Foreskin fibroblast (primary cell): ENCODE measurements at places on chromosomes 2 and 18.

GRCh38 chr18:7987284-7987976 lies 420.3 kb downstream of the PTPRM start:
- peak; percentile 56 for DNase-seq

- DNase-seq, result no peak
Observed at GRCh38 chr18:79402209-79402576, 6.5 kb downstream of the NFATC1 start.

DNA sequence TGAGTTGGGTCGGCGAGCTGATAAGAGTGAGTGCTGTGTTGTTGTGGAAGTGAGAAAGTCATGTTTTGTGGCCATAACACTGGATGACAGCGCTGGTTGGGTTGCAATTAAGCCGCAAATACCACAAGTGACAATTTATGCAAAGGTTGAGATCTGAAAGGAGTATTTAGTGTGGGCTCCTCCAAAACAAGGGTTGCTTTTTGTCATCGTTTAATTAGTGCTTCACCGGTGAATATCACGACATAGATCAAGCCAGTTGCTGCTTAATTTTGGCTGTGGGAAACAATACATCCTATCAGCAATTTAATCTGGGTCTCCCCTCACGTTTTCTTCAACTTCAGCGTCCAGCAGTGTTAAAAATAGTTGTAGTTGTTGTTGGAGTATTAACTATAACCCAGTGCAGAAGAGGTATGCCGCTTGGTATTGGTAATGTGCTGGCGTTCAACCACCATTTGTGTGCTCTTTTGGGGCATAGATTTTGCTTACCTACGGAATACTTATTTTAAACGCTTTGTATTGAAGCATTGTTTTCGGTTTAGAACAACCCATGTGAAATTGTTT lies 662 bp downstream of the ACVR2A start:
- DNase-seq, result peak; percentile 41

DNA sequence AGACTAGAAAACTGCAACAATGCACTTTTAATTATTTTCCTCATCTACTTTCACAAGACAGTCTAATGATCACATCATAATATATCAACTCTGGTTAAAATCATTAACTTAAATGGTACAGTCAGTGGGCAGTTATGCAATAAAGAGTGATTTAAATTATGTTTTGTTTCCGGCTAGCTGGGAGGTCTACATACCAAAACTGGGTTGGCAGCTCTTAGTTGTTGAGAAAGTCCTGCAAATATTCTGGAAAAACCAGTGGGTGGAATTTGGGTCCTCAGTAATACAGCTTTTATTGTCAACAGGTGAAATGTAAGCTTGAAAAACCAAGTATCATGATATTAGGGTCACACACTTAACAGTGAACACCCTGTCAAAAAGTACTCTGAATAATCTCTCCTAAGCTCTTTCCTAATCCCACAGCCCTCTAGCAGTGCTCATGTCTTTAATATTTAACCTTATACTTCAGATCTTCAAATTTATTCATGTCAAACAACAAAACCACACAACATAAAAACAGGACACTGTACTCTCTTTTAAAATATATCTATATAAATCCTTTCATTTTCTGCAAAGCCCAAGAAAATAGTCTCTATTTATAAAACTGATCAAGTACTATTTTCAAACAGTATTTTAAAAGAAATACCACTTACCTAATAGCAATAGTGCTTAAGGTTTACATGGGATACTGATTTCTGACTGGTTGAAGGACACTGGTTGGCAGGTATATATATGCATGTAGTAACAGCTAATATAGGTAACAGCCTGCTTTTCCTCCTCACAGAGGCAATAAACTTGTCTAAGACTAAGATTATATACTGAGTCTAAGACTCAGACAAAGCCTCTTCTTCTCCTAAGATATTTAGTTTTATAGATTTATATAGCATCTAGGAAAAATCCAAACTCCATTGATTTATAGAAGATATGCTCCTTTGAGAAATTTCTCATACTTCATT lies 103.8 kb downstream of the GAREM1 start:
- DNase-seq, result peak; percentile 41

DNA sequence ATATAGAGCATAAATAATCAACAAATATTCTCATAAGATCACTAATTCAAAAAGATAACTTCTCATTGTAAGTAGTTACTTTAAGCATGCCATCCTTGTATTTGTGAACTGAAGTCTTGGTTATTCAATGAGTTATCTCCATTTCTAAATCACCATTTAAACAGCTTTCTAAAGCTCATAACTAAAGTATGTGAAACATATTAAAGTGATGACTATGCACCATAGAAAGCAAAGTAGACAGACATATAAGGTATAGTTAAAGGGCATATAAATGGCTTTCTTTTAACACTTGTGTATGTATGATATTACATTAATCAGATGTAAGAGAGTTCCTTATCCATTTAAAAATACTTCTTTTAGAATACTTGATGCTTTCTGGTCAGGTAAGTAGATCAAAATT lies 83.5 kb downstream of the IKZF2 start:
- DNase-seq, result no peak
